ENCODE measurements at places on chromosomes 7 and 10.
A peak's percentile ranks its signal among the peaks of the same experiment; 100 is the strongest.

- DNase-seq: no peak
These were observed 290.6 kb upstream of the SMIM30 start for GRCh38 chr7:113408999-113409398.

DNA sequence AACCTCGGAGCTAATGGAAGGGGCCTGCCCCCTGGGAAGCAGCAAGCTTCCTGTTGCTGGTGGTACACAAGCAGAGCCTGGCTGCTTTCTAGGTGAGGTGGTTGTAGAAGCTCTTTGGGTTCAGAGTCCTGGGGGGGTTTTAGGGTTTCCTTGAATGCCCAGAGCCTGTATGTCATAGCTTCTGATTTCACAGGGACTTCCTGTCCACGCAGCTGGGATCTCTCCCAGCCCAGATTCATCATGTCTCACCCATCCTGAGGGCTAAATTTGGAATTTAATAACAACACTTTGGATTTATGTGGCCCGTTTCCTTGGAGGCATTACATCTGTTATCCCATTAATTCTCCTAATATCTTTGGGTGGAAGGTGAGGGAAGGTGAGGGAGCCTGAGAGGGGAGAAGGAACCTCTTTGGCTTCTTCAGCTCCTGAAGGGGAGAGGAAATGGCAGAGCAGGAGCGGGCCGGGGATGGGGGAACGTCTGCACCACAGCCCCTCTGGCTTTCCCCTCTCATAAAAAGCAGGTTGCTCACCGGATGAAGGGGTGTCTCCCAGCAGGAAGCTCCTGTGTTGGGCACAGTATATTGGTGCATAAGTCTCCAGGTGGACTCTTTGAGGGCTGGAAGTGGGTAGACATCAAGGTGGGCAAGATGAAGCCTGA lies 19.7 kb downstream of the RPS24 start:
- DNase-seq: no peak

GRCh38 chr7:151759591-151760042 lies 117.3 kb downstream of the PRKAG2 start:
- no peak for DNase-seq

DNA sequence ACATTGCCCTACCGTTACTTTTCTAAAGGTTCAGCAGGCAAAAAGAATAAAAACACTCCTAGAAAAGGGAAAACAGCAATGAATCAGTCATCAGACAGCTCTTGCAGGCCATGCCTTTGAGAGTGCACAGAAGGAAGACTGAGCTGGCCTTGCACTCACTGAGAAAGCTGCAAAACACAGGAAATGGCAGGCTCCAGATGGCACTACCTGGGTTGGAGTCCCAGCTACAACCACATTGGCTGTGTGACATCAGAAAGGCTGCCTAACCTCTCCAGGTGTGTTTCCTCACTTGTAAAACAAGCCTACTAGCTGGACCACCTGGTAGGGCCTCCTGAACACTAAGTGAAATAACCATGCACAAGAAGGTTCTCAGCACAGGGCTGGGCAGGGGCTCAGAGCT lies 113.7 kb downstream of the SFMBT2 start:
- DNase-seq: no peak

GRCh38 chr7:157964521-157964920 lies 623.1 kb downstream of the PTPRN2 start:
- no peak for DNase-seq

- no peak for DNase-seq
These were observed 31.8 kb upstream of the TM9SF3 start for GRCh38 chr10:96618653-96619052.

- DNase-seq: no peak
These were observed 97.3 kb downstream of the GRID1 start for GRCh38 chr10:86269332-86269731.

- DNase-seq: no peak
These were observed 24.7 kb downstream of the CELF2 start for GRCh38 chr10:11042357-11042756.

DNA sequence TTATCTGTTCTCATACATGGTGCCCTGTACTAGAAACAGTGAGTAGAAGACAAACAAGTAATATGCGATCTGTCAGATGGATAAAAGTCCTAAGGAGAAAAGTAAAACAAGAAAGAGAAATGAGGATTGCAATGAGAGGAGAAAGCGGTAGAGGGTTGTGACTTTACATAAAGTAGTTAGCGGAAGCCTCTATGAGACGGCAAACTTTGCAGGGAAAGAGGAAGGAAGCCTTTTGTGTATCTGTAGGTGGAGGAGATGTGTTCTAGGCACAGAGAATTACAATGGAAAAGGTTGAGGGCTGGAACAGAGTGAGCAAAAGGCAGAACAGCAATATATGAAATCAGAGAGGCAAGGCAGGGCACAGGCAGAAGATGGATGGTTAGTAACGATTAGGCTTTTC lies 150.4 kb upstream of the SEMA3E start:
- no peak for DNase-seq

- no peak for DNase-seq
These were observed 1.3 kb downstream of the NOS3 start for GRCh38 chr7:150992051-150992640.

DNA sequence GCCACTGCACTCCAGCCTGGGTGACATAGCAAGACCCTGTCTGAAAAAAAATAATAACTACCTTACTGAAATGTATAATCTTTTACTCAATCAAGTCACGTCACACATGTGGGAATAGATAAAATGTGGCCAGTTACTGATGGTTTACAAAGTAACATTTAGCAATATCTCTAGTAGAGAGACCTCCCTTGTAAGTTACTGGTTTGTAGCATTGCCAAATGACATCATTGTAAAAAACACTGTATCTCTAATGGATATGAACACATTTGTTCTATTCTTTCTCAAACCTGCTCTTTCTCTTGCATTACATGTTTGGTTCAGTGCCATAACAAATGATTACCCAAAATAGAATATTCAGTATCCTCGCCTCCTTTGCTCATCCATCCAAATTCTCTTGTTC lies 18.8 kb downstream of the TET1 start:
- no peak for DNase-seq

DNA sequence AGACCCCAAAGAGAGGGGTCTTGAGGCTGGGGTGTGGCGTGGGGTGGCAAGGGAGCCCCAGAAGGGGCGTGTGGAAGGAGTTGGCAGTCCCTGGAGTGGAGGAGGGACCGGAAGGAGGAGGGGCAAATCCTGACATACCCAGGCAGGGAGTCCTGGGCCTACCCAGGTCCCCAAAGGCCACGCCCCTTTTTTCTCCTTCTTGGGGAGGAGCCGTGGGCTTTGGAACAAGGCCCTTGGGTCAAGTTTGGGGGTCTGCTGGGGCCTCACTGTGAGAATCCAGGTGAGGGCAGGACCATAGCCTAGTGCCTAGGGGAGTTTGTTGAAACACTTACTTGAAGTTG lies 1.2 kb upstream of the SMARCD3 start:
- no peak for DNase-seq

GRCh38 chr10:70958396-70958795 lies 70.0 kb upstream of the PCBD1 start:
- DNase-seq: no peak

- DNase-seq: peak; percentile 51
These were observed 49.8 kb downstream of the PAXIP1 start for GRCh38 chr7:154953006-154953684.

DNA sequence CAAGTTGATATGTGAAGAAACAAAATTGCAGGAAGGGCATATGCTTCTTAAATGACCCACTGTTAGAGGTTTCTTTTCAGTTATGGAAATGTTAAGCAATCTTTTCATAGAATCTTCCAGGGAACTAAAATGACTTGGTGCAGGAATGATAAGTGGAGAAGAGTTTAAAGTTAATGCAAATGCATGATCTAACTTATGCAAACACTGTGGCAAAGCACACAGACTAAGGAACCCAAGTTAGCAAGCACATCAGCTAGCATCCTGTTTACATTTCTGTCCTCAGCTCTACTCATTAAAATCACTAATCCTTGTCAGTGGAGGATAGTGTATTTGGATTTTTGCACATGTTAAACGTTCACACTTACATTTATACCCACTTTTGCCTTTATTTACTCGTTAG lies 9.3 kb downstream of the CLCN1 start:
- no peak for DNase-seq

GRCh38 chr10:125455431-125455830 lies 227.5 kb downstream of the TEX36 start:
- DNase-seq: no peak

DNA sequence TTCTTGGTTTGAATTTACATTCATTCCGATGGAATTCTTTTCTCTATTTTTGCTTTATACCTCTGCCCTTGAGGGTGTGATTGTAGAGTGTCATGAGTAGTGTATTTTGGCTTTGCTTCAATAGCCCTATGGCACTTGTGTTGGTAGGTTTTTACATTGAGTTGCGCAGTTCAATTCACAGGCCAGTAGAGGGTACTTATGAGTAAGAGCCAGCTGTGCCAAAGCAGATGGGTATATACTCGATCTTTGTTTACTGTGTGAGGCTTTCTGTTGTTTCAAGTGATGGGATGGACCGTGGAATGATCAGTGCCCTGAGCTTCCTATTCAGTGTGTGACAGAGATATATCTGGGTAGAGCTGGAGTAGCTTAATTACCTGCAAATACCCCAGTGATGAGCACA lies 4.3 kb upstream of the AKR1C3 start:
- no peak for DNase-seq

DNA sequence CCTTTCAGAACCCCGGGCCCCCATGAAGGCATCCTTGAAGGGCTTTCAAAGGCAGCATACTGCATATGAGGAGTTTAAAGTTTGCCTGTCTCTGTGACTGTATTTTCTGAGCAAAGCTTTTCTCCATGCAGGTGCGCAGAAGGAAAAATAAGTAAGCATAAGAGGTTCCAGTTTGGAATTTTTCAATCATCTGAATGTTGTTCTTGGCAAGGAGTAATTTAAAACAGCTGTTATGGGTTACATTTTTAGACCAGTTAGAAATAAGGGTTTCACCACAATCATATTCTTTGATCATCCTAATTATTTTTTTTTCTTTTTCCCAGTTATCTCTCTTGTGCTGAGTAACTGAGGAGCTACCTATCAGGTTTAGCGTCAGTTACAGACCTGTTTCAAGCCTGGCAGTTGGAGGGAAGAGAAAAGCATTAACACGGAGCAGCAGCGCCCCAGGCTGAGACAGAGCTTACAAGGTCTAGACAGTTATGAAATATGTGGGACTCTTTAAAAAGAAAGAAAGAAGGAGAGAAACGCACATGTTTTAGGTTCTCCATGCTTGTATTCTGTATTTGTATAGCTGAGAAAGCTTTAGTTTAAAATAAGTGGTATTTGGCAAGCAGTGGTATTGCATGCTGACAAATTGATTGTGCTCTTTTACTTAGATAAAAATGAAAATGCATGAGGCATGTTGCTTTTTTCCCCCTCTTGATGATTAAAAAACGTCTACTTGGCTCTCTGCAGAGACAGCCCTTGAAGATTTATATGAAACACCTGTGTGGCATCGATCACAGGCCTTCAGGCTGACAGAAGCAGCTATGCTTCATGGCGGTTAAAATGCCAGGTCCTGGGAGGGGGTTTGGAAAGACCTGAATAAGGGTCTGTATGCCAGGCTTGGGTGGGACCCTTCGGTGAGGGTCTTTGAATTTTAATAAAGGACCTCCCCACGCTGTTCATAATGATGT lies 157.6 kb downstream of the GRK5 start:
- no peak for DNase-seq

GRCh38 chr10:91418416-91418815 lies 8.3 kb downstream of the HECTD2 start:
- no peak for DNase-seq

DNA sequence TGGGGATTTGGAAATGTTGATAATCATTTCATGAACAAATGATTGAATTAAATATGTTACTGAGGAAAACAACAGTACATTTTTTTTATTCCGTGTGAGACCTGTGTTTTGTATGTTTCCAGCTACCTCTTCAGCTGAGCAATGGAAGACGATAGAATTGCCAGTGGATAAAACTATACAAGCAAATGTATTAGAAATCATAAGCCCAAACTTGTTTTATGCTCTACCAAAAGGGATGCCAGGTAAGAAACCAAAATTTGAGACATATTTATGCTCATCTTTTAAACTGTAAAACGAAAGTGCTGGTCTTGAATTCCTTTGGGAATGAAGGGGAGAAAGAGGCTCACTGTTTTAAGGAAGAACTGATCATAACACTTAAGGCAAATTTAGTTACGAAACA lies 17.8 kb upstream of the VWA2 start:
- DNase-seq: no peak

GRCh38 chr10:31659665-31660064 lies 269.0 kb downstream of the ARHGAP12 start:
- DNase-seq: no peak

- DNase-seq: no peak
These were observed 46.1 kb upstream of the DNAJC1 start for GRCh38 chr10:22049635-22050034.

DNA sequence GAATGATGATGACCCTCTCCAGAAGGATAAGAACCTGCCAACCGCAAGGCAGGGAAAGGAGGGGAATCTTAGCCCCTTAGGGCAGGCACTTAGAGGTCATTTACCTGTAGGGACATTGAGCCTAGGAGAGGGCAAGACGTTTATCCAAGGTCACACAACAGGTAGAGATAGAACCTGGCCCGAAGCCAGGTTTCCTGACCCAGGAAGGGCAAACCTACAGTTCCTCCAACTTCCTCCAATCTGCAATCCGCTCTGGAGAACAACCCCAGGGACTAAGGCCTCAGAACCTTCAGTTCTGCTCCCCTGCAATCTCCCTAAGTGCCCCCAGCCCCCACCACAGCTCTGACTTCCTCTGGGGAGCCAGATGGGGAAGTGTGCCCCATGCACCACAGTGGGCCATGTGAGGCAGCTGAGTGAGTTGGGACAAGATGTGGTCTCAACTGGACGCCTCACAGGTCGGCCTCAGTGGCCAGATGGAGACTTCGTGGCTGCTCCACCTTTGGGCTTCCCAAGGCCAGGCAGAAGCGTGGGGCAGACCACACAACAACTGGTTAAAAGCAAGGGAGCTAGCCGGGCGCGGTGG lies 1.4 kb upstream of the PSAP start:
- no peak for DNase-seq

DNA sequence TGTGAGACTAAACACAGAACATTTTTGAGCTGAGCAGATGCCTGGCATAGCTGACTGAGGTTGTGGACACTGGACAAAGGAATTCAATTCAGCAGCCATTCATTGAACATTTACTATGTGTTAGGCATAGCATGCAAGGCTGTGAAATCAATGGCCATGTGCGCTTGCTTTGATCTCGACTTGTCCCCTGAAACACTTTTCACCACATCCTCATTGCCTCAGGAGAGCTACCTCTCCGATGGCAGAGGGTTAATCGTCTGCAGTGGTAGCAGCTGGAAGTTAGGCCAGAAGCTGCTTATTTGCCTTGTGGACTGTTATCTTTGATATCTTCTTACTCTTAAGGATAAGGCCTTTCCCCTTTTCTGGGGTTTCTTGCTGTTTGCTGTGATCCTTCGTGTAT lies 297.8 kb downstream of the AUTS2 start:
- no peak for DNase-seq

- DNase-seq: no peak
These were observed 297.8 kb downstream of the DNAJB6 start for GRCh38 chr7:157634401-157635147.

All from stimulated activated CD8-positive, alpha-beta memory T cell treated with anti-CD3 and anti-CD28 coated beads, Interleukin-7, amount 100 ng/mL, for 24 hours (primary cell).